ENCODE measurements at places on chromosomes 1 and 21.

- no peak for DNase-seq
Observed at GRCh38 chr1:115210302-115210711, 121.0 kb upstream of the TSPAN2 start.

- DNase-seq = peak; percentile 43
Observed at GRCh38 chr1:117093091-117093534, 28.4 kb downstream of the TRIM45 start.

- DNase-seq = no peak
Observed at GRCh38 chr1:19577561-19577960, 66.5 kb upstream of the NBL1 start.

GRCh38 chr1:44390277-44390676, 14.8 kb upstream of the RNF220 start:
- DNase-seq = no peak

- no peak for DNase-seq
Observed at GRCh38 chr1:39996396-39997004, 41.6 kb downstream of the MFSD2A start.

GRCh38 chr21:34997294-34997693, 51.8 kb downstream of the RUNX1 start:
- DNase-seq = no peak

- DNase-seq = no peak
Observed at GRCh38 chr1:51285055-51285454, 45.3 kb downstream of the TTC39A start.

- no peak for DNase-seq
Observed at GRCh38 chr21:41821756-41822431, 55.0 kb upstream of the RIPK4 start.

DNA sequence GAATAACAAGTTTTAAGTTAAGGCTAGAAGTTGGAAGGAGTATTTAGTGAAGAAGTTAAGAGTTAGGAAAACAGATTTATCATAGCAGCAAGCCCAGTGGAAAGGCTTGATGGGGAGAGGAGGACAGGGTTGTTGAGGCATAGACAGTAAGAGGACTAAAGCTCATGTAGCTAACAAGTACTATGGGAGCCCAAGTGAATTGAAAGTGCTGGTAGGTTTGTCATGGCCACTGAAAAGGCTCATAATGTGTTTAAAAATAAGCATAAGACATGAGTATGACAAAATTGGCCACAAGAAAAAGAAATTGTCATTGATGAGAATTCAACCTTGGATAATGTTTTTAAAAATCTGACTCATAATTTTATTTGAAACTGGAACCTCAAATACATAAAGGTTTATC, 49.2 kb upstream of the CRB1 start:
- no peak for DNase-seq

GRCh38 chr1:92754000-92754718, 30.7 kb downstream of the EVI5 start:
- DNase-seq = no peak

GRCh38 chr1:77047978-77048614, 171.1 kb downstream of the PIGK start:
- DNase-seq = no peak

DNA sequence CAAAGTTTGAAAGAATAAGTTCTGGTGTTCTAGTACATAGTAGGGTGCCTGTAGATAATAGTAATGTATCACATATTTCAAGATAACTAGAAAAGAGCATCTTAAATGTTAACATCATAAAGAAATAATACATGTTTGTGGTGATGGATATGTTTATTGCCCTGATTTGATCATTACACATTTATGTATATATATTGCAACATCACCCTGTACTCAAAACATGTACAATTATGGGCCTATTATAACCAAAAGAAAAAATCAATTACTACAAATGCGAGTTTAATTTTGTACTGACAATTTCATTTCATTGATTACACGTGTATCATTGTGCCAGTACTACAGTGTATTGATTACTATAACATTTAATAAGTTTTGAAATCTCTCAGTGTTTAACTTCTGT, 609.2 kb upstream of the BRINP3 start:
- DNase-seq = no peak

DNA sequence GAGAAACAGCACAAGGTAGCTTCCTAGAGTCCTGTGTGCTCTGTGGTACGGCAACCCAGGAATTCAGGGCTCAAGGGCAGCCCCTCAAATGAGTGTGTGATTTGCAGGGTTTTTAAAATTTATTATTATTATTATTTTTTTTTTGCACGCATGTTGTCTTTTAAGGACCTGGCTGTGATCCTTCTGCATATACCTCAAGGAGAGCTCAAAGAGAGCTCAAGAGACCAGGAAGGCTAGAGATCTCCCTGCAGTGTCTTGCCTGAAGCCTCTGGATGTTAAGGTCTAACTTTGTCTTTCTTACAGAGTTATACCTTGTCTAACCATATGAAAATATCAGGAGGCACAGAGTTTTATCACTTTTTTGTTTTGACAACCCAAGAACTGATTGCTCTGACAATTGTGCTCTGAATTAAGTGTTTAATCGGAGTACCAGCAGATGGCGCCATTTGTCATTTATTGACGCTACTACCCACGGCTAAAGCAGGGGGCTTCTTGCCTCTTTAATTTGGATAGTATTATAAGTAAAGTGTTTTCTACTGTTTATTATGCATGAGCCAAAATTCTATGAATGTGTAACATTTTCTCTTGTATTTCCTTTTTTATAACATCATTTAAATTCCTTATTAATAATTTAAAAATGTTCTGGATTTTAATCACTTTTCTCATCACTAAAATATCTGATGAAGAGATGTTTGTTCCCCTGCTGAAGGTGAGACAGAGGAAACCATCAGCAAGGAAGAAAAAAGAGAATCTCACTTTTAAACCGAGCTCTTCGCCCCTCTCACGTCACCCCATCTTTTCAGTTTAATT, 35.8 kb upstream of the LMO4 start:
- DNase-seq = peak; percentile 39

- DNase-seq = no peak
Observed at GRCh38 chr1:152473887-152474537, 36.6 kb upstream of the LCE5A start.

DNA sequence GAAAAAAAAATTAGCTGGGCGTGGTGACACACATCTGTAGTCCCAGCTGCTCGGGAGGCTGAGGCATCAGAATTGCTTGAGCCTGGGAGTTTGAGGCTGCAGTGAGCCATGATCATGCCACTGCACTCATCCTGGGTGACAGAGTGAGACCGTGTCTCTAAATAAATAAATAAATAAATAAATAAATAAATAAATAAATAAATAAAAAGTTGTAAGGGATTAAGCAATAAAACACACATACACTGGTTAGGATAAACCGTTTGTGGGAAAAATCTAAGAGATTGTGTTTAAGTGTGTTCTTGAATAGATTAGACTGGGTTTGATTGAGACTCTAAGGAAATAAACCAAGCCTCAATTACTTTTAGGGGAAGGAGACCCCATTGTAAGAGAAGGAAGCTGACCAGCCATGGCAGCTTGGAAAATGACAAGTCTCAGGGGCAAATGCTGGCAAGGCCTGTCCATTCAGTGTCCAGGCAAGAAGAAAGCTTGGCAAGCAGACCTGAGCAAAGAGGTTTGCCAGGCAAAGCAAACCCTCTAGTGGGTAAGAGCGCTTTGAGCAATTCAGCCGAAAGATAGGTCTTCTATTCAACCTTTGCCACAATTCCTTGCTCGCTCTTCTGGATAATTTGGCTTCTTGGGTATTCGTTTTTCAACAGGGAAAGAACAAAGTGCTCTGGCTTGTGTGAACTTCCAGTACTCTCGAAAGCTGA, 106.9 kb upstream of the SERBP1 start:
- no peak for DNase-seq

DNA sequence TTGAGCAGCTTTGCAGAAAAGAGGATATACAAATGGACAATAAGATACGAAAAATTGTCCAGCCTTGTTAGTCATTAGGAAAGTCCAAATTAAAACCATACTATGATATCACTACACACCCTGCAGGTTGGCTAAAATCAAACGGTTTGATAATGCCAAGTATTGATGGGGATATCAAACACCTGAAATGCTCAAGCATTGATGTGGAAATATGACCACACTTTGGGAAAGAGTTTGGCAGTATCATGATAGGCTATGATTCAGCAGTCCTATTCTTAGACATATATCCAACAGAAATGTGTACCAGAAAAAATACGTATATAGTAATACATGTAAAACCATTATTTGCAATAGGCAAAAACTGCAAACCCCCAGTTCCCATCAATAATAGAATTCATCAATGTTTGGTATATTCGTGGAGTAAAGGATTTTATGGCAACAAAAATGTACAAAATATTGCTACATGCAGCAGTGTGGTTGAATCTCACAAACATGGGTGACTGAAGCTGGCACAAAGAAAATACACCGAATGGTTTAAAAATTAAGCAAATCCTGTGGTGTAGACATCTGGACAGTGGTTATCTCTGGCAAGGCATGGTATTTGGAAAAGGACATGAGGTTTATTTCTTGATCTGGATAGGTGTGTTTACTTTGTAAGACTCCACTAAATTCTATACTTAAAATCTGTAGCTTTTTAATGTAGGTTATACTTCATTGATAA, 243.2 kb downstream of the FGGY start:
- no peak for DNase-seq

DNA sequence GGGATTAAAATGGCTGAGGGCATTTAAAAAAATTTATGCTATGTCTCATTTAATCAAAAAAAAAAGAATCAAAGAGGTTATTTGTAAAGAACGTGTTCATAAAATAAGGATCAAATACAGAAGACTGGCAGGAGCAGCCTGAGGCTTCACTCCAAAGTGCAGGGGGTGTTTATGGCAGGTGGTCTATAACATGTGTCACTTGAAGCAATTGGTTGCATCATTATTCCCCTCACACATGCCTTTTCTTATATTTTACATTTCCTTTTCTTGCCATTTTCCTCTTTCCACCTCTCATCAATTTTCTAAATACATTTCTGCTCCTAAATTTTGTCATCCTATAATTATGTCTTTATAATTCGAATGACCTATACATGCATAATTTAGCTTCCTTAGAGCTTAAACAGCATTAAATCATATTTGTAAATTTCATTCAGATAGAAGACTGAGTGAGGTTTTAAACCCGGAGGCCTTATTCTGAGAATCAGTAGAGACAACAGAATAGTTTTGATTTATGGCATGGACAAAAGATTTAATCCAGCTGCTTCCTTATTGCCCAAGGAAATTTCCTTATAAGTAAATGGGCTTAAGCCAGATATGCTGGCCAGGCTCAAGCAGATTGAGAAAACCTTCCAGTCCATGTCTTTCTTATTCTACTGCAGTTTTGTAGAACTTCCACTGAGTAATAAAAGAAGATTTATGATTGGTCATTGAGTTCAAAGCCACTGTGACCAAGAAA, 322.8 kb downstream of the TGFB2 start:
- DNase-seq = no peak

- no peak for DNase-seq
Observed at GRCh38 chr21:33036430-33037162, 10.9 kb downstream of the OLIG2 start.

DNA sequence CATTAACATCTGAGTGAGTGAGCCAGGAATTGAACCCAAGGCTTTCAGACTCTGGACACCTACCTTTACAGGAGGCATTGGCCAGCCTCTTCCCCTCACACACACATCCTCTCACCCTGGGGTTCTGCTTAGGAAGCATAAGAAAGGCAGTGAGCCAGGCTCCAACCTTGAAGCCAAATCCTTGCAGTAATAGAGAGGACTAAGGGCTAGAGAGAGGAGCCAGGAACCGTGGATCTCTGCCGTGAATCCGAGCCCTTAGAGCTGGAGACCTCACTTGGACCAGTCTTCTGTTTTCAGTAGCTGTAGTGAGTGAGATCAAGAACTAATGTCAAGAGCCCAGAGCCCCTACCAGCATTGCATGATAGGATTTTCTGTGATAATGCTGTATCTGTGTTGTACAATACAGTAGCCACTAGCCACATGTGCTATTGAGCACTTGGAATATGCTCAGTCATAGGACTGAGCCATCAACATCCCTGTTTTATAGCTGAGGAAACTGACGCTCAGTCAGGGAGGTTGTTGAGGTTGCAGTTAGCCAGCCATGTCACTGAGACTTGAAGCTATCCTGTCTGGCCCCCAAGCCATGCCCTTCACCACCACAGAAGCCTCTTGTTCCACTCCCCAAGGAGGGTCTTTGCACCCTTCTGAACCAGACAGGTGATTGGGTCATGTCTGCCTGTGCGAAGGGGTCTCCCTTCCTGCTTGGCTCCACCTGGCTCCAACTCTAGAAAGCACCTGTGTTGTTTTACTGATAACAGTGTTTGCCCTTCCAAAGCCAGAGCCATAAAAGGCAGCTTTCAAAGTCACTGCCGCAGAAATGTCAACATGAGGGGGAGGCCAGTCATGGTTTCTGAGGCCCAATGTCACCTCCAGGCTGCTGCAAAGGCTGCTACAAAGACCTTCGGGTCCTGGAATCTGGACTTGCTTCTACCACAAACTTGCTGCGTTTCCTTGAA, 101.1 kb upstream of the JUN start:
- DNase-seq = no peak

- DNase-seq = no peak
Observed at GRCh38 chr1:182668521-182669054, 15.8 kb downstream of the RGS8 start.

DNA sequence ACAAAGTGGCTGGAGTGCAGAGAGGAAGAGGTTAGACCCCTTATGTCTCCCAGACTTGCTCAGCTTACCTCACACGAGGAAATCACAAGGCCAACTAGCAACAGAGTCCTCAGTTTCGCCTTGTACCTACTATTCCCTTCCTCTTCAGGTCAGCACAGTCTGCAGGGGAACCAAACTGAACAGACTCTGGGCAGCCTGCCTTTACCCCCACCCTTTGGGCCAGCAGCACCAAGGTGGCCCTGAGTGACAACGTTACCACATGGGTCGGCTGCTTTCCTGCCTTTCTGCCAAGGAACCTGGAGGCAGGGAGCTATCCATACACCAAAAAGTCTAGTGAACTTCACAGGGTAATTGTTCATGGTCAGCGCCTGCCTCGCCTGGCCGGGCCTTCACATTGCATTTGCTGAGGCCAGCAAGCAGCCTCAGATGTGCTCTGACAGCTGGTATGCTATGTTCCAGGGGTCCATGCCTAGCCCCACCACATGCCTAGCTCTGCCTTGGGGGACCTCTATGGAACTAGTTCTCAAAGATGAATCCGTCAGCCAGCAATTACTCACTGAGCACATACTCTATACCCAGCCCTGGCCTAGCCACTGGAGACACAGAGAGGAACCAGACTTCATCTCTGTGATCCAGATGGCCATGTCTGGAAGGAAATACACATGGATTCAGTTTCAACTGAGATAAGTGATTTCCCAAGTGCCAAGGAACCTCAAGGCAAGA, 69.6 kb downstream of the DMAP1 start:
- DNase-seq = no peak

DNA sequence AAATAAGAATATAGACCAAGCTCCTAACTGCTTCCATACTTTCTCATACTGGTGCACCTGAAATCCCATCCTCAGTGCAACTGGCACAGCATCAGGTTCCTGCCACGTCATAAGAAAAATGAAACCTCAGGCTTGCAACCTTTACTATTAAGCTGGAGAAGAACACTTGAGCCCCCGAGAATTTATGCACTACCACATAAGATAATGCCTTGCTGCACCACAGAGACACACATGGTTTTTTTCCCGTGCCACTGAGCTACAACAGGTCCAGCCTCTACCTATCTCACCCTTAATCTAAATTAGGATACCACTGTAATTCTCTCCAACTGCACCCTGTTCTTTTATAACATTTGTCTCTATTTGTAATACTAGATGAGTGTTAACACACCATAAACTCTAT, 174.5 kb downstream of the DENND1B start:
- no peak for DNase-seq

Data from right kidney (tissue), 9 donors.